Caudate nucleus (tissue), 63 donors: ENCODE measurements at places on chromosomes 5 and 9.

DNA sequence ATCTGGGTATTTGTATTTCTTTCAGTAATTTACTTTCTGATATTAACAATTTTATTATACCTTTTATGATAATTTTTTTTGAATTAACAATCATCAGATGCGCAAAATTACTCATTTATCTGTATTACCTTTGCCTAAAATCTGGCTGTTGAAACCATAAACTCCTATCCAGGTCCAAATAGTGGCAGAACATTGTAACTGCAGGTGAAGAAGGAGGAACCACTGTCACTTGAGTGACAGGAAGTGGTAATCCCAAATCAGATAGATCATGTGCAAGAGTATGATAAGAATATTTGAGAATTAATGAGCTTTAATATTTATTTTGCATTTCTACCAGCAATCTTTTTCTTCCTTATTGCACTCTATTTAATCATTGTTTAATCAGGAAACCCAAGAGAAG lies 139.3 kb upstream of the TLE4 start:
- no peak for DNase-seq

GRCh38 chr9:7844242-7844641 lies 44.7 kb upstream of the DMAC1 start:
- DNase-seq, result no peak

DNA sequence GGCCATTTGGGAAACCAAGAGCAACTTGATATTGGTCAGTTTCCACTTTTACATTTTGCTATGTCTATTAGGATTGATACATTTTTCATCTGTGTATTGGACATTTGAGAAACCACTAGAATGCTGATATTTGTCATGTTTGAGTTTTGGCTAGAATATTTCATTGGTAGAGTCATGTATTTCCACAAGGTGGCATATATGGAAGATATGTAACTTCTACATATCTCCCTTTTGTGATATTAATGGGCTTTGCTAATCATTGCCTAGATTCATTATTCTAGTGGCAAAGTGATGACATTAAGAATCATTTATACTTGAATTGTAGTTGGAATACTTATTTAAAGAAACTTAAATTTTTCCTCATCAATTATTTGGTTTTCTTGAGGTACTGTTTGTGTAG lies 692.9 kb upstream of the EDIL3 start:
- no peak for DNase-seq

DNA sequence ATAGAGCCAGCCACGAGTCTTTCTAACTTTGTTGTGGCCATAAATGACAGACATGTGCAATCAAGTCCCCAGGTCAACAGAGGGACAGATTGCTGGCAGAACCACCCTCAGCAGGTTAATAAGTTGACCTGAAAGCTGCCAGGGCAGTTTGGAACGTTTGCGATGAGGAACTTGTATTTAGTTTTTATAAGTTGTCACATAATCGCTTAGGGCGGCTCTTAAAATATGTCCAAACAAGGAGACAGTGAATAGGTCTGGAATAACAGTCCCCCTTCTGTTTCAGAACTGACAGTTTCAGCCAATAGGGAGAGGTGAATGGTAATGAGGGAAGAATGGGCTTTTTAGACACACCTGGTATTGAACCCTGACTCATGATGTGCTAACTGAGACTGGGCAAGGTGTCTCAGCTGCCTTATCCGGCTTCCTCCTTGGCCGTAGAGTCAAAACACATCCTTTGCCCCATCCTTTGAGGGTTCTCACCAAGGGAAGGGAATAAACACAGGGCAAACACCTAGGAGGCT lies 33.6 kb upstream of the GABRP start:
- DNase-seq, result no peak

DNA sequence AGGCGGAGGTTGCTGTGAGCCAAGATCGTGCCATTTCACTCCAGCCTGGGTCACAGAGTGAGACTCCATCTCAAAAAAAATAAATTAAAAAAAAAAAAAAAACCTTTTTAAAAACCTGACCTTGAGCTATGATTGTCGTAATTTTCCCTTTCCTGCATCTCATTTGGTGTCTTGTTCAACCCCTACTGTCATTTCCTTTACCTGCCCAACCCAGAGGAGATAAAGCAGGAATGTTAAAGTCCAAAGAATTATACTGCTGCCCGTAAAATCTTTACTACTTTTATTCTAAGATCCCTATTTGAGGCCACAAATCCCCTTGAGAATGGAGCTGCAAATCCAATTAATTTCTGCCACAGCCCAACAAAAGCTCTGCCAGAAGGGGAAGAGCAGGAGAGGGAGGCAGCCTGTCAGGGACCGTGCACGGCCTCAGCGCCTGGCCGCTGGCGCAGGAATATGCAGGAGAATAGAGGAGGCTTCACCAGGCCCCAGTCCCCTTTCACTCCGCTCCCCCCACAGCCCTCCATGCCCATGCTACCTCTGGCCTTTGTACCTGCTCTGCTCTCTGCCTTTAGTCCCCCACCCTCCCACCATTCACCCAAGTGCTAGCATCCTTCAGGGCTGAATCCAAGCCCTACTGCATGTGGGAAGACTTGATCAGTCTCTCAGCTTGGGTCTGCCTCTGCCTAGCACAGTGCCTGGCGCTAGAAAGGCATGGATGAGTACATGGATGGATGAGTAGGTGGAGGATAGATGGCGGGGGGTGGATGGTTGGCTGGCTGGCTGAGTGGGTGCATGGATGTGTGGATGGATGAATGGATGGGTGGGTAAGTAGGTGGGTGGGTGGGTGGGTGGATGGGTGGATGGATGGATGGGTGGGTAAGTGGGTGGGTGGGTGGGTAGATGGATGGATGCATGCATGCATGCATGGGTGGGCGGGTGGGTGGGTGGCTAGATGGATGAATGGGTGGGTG lies 99.8 kb upstream of the SARDH start:
- DNase-seq, result no peak

DNA sequence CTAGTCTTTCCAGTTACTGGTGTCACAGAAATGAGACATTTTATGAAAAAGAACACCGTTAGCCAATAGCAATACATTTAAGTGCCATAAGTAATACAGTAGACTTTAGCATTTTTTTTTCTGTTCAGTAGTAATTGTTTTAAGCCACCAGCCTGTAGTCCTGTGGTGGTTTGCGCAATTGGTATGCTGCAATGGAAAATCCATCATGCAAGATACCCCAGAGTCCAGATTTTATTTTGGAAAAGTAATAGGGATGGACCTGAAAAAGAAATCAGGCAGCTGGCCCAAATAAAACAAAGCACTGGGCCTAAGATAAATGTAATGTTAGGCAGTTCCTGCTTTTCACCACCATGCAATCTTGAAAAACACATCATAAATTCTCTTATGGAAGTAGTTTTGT lies 94.6 kb upstream of the RASGRF2 start:
- no peak for DNase-seq

- DNase-seq, result no peak
Observed at GRCh38 chr5:33275921-33276627, 164.7 kb upstream of the TARS1 start.

DNA sequence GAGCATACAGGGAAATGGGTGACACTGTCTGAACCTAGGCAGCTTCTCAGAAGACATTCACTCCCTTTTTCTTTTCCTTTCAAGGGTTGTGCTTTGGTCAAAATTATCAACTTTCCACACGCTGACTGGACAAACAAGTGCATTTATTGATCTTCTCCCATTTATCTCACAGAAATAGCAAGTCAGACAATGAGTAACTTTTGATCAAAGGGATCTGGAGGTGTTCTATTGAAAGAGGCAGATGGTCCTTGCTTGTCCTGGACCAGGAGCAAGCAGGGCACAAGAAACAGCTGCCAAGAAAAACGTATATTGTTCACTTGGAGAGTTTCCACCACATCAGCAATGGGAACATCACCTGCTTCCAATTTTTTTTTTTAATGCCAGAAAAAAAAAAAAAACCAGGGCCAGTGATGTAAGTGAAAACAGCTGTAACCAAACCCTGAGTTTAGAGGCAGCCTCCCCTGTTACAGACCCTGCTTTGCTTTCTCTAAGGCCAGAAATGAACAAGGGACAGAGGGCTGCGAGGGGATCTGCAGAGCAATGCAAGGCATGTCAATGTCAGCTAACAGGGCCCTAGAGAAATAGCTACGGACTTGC lies 79.8 kb downstream of the NIPSNAP3B start:
- DNase-seq, result no peak

DNA sequence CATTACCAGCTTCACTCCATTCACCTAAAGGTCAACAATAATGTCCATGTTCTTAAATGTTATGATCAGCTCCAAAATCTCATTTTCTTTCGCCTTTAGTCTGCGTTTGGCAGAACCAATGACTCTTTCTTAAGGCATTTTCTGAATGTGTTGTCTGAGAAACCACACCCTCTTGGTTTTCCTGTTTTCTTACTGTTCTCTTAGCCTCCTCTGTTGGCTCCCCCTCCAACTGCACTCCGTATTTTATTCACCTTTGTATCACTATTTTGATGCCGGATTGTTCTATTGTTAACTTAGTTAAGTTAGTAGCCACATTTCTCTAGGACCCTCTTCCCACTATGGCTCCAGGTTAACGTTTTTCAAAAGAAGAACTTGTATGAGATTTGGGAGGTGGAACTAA lies 185.6 kb downstream of the DMAC1 start:
- DNase-seq, result no peak
